ENCODE measurements at places on chromosomes 7 and 10. TPM values are rescaled to one million over a fixed set of nuclear protein-coding genes. Genes with fewer than 3 reads are reported as not detected.

FAM200A gene
- total RNA-seq = 2.2 TPM

PON3 gene
- 256 TPM for total RNA-seq

RHOBTB1 gene
- total RNA-seq = 3.6 TPM

ZNF503 gene
- total RNA-seq = 7.3 TPM

GPR15LG gene
- 0.20 TPM for total RNA-seq

METTL27 gene
- 0.96 TPM for total RNA-seq

GBX1 gene
- total RNA-seq = not detected

MLXIPL gene
- 457 TPM for total RNA-seq

MYL10 gene
- total RNA-seq = not detected

ATRNL1 gene
- total RNA-seq = 1.3 TPM

UNCX gene
- total RNA-seq = not detected

PGAM2 gene
- total RNA-seq = not detected

SCART1 gene
- total RNA-seq = 0.53 TPM

ASAH2 gene
- 2.5 TPM for total RNA-seq

EN2 gene
- total RNA-seq = not detected

NEUROD6 gene
- not detected for total RNA-seq

EFCAB10 gene
- total RNA-seq = not detected

KCNMA1 gene
- 44.0 TPM for total RNA-seq

TNRC18 gene
- total RNA-seq = 35.4 TPM

LRRC61 gene
- total RNA-seq = 14.0 TPM

JAKMIP3 gene
- total RNA-seq = 0.28 TPM

SLC18A3 gene
- not detected for total RNA-seq

GTF2IRD2 gene
- total RNA-seq = 6.3 TPM

C7orf33 gene
- not detected for total RNA-seq

SERPINE1 gene
- total RNA-seq = 27.5 TPM

VWDE gene
- total RNA-seq = 0.38 TPM
